Urothelium cell line (cell line): ENCODE measurements at places on chromosomes 5 and 9.
A peak's percentile ranks its signal among the peaks of the same experiment; 100 is the strongest.

DNA sequence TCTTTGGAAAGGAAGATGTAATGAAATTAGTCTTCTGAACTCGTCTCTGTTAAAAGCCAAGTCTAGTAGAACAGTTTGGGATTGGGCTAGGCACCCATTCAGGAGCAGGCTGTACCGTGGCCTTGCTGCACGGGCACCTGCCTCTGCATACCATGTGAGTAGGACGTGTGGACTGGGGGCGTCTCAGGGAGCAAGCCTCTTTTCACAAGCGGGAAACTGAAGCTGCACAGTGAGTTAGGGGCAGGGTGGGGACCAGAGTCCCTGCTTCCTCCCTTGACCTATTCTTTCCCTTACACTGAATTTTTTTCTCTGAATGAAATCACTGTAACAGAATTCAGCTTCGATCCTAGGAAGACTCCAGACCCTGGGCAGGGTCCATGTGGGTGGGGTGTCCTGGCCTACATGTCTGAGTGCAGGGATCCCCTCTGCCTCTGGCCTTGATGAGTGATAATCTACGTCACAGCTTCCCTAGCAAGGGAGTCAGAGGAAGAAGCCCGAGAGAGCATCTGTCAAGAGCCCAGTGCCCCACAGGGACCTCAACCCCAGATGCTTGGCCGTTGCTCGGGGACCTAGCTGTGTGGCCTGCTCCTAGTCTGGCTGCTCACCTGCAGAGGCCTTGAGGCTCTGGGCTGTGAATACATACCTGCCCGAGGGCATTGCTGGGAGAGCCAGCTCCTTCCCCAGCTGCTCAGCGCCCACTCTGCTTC is 15.1 kb downstream of the PHF2 start:
- DNase-seq = no peak

DNA sequence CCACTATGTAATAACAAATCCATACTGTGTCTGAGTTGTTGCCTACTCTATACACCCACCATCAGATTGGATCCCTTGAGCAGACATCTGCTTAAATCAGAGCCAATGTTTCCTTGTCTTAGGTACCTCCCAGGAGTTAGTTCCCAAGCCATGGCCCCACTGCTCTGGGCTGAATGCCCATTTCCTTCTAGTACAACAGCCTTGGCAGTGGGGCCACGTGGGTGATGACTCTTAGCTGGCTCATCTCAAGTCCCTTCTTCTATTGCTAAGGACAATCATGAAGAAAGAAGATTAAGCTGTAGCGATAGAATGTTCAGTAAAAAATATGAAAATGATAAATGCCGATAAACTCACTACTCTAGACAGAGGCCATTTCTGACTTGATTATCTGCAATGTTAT is 16.6 kb downstream of the PTGR1 start:
- no peak for DNase-seq

- DNase-seq = peak; percentile 81
Observed at GRCh38 chr5:1011226-1011631, 2.6 kb downstream of the NKD2 start.

DNA sequence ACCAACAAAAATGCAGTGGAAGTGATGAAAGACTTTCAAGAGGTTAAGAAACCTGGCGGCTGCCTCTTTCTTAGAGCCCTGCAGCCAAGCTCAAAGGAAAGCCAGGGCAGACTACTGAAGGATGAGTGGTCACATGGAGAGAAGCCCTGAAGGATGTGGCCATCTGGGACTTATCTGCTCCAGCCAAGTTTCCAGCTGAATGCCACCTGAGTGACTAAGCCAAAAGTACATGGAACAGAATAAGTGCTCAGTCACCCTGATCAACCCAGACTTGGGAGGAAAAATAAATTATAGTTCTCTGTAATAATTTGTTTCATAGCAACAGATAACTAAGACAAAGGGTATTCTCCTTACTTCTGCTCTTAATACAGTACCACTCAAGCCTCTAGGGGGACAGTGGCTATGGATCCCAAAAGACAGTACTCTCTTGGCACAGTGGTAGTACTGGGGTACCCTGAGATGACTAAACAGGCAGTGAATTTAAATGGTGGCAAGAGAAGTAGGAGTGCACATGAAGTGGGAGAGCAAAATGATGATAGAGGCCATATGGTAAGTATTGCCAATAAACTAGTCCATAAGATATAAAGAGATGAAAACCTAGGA is 182.3 kb downstream of the ELAVL2 start:
- DNase-seq = no peak

GRCh38 chr5:52956915-52957747 is 32.0 kb upstream of the ITGA2 start:
- no peak for DNase-seq

- DNase-seq = no peak
Observed at GRCh38 chr9:133378408-133378962, 2.3 kb downstream of the STKLD1 start.

- DNase-seq = no peak
Observed at GRCh38 chr9:135295551-135296300, 183.9 kb upstream of the PPP1R26 start.

DNA sequence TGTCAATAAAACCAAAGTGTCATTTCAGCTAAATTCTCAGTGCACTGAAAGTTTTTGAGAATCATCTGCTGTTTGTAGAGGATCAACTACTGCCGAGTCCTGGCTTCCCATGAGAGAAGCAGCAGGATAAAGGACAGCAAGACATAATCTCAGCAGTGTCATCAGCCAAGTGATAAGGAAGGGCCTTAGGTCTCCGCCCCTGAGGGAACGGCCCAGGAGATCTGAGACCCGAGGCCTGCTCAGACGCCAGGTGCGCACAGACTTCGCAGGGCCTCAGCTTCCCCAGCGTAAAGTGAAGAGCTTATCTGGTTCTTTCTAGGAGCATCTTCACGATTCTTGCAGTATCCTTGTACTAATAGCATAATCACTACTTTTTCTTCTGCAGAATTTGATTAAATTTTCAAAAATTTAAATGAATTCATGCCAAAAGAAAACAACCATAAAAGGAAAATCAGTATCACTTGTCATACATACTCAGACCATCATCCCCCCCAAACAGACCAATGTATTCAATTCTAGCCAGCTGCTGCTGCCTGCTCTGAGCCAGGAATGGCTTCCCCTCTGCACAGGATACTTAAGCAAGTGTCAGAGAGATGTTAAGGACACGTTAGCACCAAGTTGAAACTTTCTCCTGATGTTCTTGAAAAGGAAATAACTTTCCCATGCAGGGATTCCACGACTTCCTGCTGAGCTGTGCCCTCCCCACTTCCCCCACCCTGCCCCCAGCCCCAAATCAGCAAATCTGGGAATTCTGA is 2.2 kb downstream of the GFPT2 start:
- no peak for DNase-seq

DNA sequence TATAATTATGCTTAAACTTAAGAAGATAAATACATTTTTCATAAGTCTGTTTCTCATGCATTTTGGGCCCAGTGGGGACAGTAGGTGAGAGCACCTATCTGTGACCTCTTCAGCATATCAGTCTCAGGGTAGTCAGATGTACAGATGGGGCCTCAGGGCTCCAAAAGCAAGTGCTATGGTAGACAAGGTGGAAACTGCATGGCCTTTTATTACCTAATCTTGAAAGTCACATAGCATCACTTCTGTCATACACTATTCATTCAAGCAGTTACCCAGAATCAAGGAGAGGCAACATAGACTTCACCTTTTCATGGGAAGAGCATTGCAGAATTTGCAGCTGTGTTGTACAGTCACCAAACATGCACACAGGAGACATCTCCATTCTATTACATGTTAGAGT is 94.8 kb downstream of the SV2C start:
- DNase-seq = no peak

DNA sequence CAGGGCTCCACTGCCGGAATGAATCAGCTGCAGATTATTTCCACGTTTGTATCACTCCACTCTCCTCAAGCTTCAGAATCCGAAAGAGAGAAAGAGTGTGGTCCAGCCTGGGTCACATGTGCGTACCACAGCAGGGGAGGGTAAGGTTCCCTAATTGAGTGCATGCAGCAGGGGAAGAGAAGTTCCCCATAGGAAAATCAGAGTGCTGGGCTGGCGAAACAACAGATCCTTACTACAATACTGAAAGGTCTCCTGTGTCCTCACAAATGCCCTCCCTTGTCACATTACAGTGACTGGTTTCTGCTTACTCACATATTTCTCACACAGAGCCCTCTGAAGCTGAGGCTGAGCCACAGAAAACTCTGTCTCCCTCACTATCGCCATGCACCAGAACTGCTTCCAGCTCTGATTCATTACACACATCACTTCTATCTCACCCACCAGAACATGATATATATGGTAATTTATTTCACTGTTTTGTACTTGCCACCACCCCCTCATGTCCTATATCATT is 532.2 kb upstream of the TUSC1 start:
- no peak for DNase-seq

DNA sequence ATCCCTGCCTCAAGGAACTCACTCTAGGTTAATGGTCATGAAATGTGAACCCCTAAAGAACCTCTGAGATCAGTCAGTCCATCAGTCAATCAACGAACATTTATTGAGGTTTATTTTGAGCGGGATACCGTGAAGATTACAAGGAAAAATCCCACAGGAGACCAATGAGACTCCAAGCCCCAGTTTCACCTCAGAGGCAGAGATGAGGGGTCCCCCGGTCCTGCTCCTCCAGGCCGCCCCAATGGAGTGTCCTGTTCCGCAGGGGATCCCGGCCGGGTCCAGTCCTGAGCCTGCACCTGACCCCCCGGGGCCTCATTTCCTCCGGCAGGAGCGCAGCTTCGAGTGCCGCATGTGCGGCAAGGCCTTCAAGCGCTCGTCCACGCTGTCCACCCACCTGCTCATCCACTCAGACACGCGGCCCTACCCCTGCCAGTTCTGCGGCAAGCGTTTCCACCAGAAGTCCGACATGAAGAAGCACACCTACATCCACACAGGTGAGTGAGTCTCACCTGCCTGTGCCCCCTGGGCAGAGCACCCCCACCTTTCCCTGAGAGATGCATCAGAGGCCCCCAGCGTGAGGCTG is 11.0 kb downstream of the GFI1B start:
- no peak for DNase-seq

DNA sequence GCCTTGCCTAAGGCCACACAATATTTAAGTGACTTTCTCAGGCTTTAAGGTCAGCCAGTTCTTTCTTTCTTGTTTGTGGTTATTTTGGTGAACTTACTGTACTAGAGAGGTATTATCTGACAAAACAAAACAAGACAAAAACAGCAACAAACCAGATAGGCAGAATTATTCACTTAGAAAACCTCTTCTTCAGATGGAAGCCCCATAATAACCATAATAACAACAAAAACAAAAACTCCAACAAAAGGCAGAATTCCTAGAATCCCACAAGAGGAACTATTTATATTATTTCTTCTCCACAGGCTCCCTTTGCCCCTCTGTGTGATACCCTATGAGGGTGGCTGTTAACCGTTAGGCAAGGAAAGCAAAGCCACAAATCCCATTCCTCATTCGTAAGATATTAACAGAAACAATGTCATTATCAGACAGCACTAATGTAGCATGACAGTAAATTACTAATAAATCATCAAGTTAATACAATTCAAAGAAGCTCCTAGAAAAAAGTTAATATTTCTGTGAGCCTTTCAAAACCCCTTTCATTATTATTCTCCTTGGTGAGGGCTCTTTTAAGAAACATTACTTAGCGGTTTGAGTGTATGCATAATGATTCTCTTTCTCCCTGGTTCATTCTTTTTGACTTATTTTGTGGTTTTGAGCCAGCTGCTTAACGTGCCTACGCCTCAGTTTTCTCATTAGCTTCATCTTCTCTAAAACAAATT is 274.9 kb downstream of the EFNA5 start:
- DNase-seq = no peak

GRCh38 chr5:68011801-68012200 is 203.8 kb upstream of the PIK3R1 start:
- no peak for DNase-seq

DNA sequence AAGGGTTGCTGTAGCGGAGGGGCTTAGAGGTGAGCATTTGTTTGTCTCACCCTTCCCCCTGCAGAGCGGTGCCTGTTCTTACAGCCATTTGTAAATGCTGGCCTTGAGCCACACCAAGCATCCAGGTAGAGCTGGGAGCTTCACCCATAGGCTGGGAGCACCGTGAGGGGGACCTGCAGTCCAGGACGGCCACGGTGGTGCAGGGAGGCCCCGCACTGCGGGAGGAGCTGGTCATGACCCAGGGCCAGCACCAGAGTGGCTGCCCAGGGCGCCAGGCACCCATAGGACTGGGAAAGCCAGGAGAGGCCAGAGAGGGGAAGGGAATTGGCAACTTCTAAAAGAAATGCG is 197.3 kb upstream of the ADAMTS16 start:
- DNase-seq = no peak

- no peak for DNase-seq
Observed at GRCh38 chr5:78744951-78745534, 96.5 kb upstream of the LHFPL2 start.

DNA sequence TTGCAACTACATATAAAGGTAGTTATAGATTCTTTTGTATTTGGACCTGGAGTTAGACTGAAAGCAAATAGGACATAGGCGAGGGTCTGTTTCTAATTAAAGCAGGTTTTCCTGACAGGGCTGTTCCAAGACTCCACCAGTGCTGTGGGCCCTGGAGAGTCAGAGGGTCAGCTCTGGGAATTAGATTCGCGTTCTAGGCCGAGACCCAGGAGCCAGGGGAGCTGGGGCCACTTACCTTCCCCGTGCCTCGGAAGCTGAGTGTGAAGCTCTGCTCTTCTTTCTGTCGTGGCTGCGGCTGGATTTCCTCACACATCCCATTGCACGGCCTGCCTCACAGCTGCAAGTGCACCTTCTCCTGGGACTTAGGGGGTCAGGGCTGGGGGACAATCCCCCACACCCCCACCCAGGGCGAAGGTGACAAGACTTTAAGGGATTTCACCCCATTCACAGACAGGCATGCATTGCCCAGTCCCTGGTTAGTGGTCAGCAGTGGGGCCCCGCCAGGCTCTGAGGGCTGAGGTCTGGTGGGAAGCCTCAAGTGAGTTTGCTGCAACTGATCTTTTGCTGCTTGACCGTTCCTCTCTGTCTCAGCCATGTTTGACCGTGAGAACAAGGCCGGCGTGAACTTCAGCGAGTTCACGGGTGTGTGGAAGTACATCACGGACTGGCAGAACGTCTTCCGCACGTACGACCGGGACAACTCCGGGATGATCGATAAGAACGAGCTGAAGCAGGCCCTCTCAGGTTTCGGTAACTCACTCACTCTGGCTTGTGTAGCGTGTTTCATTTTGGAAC is 15.3 kb upstream of the AHRR start:
- DNase-seq = no peak

DNA sequence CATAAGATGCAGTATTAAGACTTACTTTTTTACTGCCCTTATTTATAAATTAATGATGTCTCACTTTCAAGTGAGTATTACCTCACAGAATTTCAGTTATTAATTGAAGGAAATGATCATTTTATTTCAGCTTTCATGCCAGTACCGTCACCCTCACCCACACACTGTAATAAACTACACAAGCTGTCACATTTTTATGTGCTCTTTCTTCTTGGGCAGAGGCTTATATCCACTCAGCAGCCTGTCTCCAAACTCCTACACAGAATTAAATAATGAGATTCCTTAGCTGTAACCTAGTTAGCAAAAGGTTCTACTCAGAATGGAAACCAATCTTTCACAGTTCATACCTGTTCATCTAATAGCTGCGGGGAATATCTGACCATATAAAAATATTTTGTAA is 1915.8 kb upstream of the CDH6 start:
- no peak for DNase-seq

- no peak for DNase-seq
Observed at GRCh38 chr9:20207176-20207575, 415.1 kb downstream of the MLLT3 start.
